ENCODE measurements at places on chromosomes 12 and 14. TPM values are rescaled to one million over a fixed set of nuclear protein-coding genes. Genes with fewer than 3 reads are reported as not detected.

Gene GYS2
- not detected for total RNA-seq

Gene RDH12
- total RNA-seq = not detected

Gene LRRK2
- total RNA-seq = 2.3 TPM

Gene IFT43
- total RNA-seq = 54.2 TPM

Gene IFI27
- total RNA-seq = 1.4 TPM

Gene COX14
- 45.9 TPM for total RNA-seq

Gene ZFYVE26
- 15.2 TPM for total RNA-seq

Gene ABCC9
- total RNA-seq = 6.1 TPM

Gene ACSS3
- 14.4 TPM for total RNA-seq

Gene TMEM132D
- not detected for total RNA-seq

Gene PRICKLE1
- 17.0 TPM for total RNA-seq

Gene KRT2
- not detected for total RNA-seq

Gene PLA2G1B
- total RNA-seq = not detected

Gene TMEM233
- 1.2 TPM for total RNA-seq

Gene PSMC1
- 248 TPM for total RNA-seq

Gene NPFF
- total RNA-seq = not detected

Gene HOMEZ
- total RNA-seq = 9.6 TPM

Gene CHGA
- not detected for total RNA-seq

Gene GALNT8
- not detected for total RNA-seq
